ENCODE measurements at places on chromosomes 16 and 17.

GRCh38 chr16:1984347-1985225 lies 593 bp downstream of the GFER start:
- DNase-seq, result no peak

DNA sequence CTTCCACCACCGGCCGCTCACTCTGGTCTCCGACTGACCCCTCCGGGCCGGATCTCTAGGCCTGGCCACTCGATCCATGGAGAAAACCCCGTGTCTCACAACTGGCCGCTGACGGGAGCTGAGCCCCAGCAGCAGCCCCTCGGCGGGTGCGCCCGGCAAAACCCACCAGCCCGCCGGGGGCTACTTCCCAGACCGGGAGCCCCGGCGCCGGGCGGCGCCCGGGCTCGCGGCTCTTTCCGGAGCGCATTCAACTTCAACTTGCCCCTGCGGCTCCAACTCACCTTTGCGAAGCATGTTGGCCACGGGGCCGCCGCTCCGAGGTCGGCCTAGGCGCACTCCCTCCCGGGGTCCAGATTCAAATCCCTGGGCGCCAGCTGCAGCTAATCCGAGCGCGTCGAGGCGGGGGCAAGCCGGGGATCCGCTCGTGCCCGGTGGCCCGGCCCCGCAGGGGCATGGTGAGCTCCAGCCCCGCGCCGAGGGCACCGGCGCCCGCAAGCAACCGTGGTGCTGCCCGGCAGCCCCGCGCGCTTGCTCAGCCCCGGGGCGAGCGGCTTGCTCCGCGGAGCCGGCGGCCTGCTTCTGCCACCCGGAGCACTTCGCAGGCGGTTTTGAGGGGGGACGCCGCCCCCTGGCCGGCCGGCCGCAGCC lies 438 bp downstream of the RTN4RL1 start:
- no peak for DNase-seq

DNA sequence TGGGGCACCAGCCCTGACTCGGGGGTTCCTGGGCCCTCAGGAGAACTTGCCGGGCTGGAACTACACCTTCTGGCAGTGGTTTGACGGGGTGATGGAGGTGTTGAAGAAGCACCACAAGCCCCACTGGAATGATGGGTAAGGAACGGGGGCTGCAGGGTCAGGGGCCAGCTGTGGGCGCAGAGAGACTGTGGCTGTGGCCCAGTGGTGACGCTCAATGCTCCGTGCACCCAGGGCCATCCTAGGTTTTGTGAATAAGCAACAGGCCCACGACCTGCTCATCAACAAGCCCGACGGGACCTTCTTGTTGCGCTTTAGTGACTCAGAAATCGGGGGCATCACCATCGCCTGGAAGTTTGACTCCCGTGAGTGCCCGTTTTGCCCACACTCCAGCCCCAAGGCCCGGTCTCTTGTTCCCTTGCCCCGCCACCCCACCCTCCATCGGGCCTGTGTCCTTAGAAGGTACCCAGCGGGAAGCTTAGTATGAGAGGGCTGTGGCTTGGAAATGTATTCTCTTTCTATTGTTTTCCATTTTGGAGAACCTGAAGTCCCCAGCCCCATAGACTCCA lies 19.1 kb downstream of the STAT5A start:
- no peak for DNase-seq

DNA sequence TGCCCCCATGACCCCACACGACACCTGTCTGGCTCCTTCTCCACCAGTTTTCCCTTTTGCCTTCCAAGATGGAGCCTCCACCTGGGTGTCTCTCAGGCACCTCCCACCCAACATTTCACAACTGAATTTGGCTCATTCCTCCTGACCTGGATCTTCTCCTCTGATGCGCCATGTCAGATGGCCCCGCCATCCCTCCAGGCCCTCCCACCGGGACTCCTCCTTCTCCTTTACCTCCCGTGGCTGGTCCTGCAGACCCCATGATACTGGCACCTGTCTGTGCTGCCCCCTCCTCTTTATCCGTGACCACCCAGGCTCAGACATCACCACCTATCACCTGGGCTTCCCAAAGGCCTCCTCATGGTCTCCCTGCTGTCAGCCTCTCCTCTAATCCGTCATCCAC lies 4.7 kb downstream of the TRPV3 start:
- DNase-seq, result no peak

DNA sequence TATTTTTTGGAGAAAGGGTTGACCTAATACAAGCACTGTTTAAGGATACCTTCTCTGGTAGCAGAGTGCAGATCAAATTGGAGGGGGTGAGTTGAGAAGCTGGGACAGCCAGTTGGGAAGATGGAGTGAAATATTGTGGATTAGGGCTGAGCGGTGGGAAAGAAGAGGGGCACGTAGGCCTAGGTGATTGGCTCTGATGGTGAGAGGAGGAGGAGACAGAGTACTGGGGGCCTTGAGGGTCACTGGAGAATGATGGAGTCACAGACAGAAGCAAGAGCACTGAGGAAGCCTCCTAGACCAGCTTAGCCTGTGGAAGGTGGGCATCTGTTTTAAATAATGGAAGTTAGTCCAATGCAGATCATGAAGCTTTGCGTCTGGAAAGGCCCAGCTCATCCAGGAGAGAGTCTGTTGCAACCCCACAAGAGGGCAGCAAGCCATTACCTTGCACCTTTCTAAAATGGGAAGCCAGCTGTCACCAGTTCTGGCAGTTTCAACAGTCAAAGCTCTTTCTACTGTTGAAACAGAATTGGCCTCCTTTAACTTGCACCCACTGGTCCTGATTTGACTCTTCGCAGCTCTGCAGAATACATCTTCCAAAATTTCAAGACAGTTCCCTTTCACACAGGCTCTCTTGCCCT lies 11.8 kb downstream of the SLC9A5 start:
- DNase-seq, result peak; percentile 74

DNA sequence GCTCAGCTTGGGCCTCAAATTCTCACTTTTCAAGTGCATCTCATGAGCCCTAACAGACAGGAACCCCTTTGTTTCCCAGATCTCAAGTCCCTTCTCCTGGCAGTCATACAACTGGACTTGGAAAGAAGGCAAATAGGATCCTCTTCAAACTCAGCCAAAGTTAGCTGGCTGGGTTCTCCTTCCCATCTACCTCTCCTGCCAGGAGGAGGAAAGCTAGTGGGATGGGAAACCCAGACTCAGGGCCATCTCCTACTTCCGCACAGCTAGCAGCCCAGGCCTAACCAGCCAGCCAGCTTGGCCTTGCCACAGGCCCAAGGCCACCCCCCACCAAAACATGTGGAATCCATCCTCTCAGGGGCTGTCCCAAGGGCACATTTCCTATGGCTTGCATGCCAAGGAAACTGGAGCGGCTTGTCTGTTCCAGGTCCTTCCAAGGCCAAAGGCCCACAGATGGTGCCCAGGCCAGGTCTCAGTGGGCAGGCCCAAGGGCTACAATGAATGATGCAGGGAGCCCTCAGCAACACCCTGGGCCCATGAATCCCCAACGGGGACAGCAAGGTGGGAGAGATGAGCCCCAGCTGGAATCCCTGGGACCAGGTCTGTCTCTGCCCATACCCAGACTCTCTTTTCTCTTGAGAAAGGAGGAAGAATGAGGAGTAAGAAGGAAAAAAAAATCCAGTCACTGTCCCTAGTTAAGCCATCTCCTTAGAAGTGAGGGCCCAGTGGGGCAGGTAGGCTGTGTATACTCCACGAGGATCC lies 1.7 kb downstream of the SMARCD2 start:
- no peak for DNase-seq

- peak; percentile 38 for DNase-seq
Measured at GRCh38 chr16:30927789-30928378, 4.5 kb downstream of the FBXL19 start.

DNA sequence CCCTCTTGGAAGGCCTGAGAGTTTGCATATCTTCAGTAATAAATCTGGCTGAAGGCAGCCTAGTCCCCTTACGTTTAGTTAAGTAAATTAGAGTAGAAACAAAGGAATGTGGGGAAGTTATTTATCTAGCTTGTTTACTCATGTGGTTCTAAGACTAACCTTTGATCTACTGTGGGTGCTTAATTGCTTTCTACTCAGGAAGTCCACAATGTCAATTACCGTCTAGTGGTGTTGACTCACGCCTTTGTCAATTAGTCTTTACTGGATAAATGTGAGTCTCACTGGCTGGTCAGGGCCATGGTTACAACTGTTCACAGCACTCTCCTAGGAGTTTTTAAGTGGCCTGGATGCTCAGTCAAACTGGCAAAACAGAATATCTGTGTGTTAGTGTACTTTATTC lies 2338.4 kb downstream of the TP53TG3F start:
- DNase-seq, result no peak

DNA sequence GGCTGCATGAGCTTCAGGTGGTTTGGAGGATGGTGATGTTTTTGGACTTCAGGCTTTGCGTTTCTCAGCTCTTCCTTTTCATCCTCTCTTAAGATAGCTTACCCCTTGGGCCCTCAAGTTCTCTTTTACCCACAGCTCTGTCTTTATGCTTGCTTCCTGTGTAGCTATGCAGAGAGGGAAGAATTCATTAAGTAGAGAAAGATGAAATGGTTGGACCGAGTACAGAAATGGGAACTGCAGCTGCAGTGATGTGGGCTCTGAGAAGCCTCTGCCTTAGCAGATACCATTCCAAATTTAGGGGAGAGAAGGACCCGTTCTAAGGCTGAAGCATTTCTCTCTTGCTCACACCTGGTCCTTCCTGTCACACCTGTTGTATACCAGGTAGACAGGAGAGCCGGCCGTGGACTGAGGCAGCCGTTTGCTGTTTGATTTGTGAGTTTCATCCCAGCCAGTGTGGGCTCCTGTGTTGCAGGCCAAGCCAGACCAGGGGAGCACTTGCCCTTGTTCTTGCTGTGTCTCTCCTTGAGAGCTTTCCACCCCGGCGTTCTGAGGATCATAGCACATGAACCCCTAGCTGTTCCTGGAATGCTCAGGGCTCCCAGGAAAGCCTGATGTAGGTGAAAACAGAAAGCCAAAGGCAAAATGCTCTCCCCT lies 392.7 kb downstream of the CPPED1 start:
- no peak for DNase-seq

- DNase-seq, result no peak
Measured at GRCh38 chr17:47267354-47267828, 13.8 kb downstream of the ITGB3 start.

- DNase-seq, result no peak
Measured at GRCh38 chr17:81412490-81413093, 17.3 kb downstream of the BAHCC1 start.

DNA sequence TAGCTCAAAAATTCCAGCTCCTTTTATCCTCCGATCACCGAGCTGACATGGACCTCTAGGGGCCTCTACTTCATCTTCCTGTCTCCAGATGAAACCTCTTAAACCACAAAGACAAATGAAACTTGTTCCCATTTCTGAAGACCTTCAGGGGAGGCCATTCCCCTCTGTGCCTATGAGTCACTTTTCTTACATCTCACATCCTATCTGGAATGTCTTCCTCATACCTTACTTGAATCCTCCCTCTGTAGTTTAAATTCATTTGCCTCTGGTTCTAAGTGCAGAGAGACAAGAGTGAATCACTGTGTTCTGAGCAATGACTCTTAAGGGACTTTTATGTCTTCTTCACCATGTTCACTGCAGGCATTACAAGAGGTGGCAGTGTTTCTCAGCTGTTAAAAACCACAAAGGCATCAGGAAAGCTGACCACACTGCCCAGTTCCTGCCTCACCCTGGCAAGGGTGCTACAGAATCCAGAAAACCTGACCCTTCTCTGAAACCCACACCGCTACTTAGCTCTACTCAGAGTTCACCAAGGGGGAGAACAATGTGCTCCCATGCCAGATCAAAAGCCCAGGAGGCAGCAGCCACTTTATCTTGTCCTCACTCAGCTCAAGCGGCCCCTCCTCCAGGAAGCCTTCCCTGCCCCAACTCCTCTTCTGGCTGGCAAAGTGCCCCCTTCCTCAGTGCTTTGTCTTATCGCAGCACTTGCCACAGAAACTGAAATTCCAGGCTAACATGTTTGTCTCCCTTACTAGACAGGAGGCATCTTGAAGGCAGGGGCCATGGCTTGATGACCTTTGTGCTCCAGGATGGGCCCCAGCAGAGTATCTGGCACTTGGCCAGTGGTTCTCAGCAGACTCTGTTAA lies 6.4 kb downstream of the CUEDC1 start:
- DNase-seq, result peak; percentile 59

- no peak for DNase-seq
Measured at GRCh38 chr16:53041320-53042051, 11.2 kb downstream of the CHD9NB start.

DNA sequence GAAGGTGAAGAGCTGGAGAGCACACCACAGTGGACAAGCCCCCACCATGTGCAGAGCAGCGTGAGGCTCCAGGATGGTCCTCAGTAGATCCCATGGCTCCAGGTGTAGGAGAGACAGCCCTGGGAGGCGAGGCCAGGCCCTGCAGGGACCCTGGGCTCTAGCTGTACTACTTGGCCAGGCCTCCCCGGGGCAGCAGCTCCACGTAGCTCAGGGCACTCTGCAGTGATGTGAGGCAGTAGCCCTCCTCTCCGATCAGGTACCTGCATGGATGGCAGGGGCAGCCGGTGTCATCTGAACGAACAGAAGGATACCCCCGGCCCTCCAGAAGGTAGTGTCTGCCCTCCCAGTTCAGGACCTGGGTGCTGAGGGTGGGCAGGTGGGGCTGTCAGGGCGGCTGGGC lies 6.2 kb upstream of the SPATA2L start:
- no peak for DNase-seq

DNA sequence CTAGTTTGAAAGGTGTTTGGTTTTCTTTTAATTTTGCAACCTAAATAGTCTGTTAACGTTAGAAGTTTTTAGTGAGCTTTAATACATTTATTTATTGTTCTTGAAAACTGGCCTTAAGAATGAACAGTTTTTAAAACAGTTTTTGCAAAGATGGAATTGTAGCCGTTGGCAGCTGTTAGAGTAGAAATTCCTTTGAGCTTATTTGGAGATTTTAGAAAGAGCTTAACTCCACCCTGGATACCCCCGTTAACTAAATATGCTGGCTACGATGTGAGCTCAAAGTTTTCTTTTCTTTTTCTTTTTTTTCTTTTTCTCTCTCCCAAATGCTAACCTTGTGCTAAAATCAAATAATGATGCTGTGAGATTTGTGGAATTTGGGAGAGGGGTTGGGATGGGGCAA lies 75.2 kb downstream of the COX10 start:
- DNase-seq, result no peak

DNA sequence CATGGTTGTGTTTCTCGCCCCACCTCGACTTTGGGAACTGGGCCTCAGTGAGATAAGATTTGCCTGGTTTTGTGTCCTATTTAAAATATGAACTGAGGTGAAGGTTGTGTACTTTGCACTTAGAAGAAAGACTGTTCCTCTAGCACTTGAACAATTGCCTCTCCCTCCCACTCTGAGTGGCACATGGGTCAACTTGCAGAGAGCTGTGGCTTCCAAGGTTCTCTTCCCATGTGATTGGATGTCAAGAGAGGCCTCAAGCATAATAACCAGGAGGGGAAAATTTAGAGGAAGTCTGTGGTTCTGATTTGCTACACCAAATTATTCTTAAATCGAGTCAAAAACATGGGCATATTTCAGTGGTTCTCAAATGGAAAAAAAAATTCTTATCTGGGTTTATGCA lies 329.2 kb downstream of the HS3ST3B1 start:
- no peak for DNase-seq
